ENCODE measurements at places on chromosomes 16 and 17.

- DNase-seq: no peak
Observed at GRCh38 chr17:15404106-15405057, 63.0 kb upstream of the TEKT3 start.

DNA sequence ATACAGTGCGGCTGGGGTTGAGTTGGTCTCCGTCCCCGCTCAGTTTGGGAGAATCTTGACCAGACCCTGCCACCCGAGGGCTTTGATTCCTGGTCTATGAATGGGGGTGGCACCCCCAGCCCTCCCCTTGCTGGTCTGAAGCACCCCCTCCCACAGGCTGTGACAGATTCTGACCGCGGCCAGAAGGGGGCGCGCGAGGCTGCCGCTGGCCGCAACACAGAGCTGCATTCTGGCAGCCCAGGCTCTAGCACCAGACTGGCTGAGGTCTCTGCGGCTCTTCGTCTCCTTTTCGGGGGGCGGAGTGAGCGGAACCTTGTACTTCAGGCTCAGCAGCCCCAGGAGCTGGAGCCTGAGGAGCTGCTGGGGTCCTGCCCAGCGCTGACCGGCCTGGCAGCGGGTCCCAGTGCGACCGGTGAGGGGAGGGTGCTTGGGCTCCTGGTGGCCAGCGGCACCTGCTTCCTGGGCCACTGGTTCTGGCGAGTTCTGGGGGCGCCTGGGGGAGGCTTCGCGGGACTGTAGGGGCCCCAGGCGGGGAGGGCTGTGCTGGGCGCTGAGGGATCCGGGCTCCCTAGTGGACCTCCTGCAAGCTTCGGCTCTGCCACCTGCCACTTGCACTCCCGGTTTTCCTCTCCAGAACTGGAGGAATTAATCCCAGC, 1011.6 kb downstream of the KCNJ18 start:
- no peak for DNase-seq

DNA sequence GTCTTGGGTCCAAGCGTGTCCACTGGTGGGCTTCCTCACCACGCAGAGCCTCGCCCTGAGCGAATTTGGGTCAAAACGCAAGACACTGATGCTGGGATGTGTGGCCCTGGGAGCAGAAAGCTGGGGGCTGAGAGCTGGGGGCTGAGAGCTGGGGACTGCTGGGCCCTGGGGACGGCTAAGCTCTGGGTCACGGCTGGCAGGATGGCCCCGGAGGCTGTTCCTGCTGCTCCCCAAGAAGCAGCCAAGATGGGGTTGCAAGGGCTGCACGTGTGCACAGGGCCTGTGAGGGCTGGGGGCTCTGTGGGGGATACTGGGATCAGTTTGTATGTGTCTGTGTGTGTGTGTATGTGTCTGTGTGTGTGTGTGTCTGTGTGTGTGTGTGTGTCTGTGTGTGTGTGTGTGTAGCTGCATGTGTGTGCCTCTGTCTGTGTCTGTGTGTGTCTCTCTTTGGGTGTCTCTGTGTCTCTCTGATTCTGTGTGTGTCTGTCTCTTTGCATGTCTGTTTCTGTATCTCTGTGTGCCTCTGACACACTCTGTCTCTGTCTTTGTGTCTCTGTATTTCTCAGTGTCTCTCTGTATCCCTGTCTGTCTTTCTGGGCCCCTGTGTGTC, 38.2 kb upstream of the CIBAR2 start:
- DNase-seq: no peak

- DNase-seq: no peak
Observed at GRCh38 chr16:16881814-16882213, 502.9 kb downstream of the NPIPA7 start.

DNA sequence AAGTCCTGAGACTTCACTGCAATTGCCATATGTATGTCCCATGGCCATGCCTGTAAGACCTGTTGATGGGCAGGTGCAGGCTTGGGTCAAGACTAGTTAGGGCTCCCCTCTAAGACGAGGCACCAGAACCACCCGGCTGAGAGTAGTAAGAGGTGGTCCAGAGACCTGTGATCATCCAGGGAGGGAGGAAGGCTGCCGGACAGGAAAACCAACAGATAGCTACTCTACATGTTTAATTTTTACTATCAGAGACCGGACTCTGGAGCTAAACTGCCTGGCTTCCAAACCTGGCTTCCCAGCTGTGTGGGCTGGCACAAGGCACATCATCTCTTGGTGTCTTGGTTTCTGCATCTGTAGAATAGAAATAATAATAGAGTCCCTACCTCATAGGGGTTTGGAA, 73.0 kb downstream of the ERCC4 start:
- no peak for DNase-seq

DNA sequence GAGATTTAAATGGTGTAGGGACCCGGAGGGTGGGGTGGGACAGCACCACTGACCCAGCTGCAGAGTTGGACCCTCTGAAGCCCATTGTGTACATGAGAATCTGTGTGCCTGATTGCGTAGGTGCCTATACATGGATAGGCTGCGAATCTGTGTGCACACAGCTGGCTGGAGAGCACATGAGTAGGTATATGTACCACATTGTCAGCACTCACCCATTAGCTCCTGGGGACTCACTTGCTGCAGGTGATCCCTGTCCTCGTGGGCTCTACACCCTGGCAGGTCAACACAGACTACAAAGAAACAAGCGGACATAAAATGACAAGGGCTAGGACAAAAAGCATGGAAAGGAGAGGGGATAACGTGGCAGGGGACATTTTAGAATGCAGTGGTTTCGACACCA, 11.3 kb upstream of the CETP start:
- DNase-seq: no peak

DNA sequence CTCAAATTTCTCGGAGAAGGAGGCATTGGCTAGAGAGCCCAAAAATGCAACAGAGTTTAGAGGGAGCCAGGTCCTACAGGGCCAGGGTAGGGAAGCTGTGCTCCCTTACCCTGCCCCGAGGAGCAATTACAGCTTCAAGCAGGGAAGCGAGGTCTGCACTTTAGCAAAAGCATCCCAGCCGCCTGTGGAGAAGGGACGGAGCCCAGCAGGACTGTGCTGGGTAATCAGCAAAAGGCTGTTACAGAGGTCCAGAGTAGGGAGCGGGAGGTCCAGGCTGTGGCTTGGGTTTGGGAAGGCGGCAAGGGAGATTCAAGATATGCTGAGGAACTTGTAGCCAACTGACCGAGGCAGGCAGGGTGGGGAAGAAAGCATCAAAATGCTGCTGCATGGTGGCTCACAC, 162.6 kb downstream of the TMEM132E start:
- DNase-seq: no peak

GRCh38 chr17:57707892-57708291, 37.2 kb downstream of the CCDC182 start:
- no peak for DNase-seq

- no peak for DNase-seq
Observed at GRCh38 chr16:1912215-1912543, 6.0 kb downstream of the HS3ST6 start.
